LHCN-M2 (cell line): ENCODE measurements at places on chromosomes 13 and 19. TPM values are rescaled to one million over a fixed set of nuclear protein-coding genes. Genes with fewer than 3 reads are reported as not detected.

Gene SPACA4
- total RNA-seq = not detected in 2 replicates

Gene GJB6
- not detected in 2 replicates for total RNA-seq

DNA sequence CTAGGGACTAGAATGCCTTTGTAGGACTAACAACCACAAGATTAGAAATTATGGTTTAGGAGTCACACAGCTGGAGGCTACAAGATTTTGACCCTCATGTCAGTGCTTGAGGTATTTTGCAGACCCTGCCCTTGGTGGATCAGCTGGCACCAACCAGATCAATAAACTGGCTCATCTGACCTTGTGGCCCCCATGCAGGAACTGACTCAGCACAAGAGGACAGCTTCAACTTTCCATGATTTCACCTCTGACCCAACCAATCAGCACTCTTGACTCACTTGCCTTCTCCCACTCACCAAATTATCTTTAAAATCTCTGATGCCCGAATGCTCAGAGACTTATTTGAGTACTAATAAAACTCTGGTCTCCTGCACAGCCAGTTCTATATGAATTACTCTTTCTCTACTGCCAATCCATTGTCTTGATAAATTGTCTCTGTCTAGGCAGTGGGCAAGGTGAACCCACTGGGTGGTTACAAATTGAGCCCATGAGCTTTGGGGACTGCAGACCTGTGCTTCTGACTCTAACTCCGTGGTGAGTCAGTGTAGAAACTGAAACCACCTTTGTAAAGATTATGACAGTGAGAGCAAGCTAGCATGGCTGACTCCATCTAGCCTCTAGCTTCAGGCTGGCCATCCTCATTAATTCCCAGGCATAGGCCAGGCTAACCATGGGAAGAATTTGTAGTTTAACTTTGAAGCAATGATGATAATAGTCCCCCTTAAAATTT is 33.9 kb upstream of the CEACAM8 start:
- DNase-seq = no peak

GRCh38 chr19:13833330-13834243 is 38.3 kb downstream of the ZSWIM4 start:
- peak; percentile 73 for DNase-seq

- DNase-seq = no peak
Measured at GRCh38 chr13:104466016-104466415, 1399.8 kb upstream of the SLC10A2 start.

GRCh38 chr13:112643759-112644459 is 45.9 kb upstream of the ATP11A start:
- DNase-seq = no peak

- no peak for DNase-seq
Measured at GRCh38 chr13:29934531-29935308, 84.3 kb upstream of the UBL3 start.

DNA sequence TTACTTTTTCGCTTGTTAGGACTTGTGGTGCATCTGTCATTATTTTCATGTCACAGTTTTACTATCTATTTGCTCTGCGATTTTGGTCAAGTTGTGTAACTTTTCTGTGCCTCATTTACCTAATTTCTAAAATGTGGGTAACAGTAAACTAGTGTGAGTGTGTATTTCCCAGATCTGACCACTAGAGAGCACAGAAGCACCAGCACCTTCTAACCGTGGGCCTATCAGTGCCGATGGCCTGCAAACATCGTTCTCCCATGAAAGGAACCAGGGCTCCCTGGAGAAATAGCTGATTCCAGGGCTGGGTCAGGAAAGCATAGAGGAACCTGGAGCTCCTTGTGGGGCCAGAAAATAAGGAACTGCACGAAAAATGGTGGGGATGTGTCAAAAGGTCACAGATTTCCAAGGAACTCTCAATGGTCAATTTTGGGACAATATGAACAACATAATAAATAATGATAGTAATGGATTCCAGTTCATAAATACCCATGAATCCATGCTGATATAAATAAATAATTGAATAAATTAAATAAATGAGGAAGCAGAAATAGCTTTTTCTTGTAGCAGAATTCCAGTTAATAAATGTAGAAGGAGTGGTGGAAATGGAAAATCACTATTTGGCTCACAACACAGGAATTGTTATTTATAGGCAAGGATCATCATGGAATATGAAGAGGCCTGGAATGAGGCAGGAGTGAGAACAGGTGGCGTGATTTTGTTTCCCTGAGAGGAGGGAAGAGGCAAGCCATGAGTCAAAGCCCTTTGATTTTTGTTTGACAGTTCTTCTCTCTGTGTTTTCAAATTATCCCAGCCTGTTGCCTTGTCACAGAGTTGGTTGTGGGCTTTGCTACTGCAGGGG is 31.1 kb downstream of the CEACAM8 start:
- peak; percentile 27 for DNase-seq

DNA sequence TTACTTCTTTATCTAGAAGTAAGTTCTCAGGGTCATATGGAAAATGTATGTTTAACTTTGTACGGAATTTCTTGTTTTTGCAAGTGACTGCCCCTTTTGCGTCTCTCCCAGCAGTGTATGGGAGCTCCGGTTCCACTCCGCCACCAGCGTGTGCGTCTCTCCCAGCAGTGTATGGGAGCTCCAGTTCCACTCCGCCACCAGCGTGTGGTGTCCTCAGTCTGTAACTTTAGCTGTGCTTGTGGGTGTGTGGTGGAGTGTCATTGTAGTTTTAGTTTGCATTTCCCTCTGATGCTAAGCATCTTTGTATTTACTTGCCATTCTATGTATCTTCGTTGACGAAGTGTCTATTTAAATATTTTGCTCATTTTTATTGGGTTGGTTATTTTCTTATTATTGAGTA is 2.4 kb downstream of the CUL4A start:
- DNase-seq = no peak

DNA sequence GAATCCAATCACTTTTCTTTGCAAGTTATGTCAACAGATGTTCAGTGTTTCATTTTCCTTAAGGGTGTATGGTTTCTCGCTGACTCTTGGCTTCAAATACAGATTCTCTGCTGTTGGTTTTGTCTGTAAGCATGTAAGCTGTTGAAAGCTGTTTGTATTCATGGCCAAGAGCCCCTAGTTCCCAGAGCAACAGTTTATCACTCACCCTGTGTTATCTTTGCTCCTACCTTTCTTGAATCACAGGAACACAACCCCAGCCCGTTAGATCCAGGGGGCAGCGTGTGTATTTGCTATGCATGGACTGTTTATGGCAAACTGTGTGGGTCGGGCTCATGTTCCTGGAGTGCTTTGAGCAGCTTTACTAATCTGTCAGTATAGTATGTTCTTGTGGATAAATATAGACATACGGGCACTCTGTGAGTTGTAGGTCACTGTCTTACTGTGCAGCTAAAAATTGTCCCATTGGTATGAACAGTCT is 28.9 kb downstream of the FRY start:
- no peak for DNase-seq

DNA sequence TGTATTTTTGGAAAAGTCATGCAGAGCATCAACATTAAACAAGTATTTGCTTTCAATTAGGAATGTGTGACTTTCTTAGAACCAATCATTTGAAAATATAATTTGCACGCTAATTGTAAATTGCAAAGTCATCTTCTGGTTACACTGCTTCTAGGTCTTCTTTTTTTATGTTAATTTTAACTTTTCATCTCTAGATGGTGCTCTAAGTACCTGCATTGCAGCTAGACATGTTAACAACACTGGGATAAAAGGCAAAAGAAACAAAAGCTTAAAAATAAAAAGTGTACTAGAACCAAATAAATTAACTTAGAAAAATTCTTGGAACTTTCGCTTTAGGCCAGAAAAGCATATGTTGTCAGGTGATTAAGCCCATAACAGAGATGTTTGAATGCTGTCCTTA is 2758.2 kb downstream of the PCDH9 start:
- peak; percentile 33 for DNase-seq

DNA sequence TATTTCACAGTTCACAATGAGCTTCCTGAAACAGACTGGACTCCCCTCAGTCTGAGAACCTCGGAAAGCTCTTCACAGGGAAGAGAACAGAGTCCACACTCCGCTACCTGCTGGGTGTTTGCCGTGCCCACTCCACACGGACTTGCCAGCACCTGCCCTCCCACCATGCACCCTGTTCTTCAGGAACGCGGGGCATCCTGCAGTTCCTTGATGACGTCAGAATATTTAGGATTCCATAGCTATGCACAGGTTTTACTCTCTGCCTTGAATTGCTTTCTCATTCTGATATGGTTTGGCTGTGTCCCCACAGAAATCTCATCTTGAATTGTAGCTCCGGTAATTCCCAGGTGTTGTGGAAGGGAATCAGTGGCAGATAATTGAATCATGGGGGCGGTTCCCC is 74.4 kb upstream of the FARP1 start:
- DNase-seq = no peak

DNA sequence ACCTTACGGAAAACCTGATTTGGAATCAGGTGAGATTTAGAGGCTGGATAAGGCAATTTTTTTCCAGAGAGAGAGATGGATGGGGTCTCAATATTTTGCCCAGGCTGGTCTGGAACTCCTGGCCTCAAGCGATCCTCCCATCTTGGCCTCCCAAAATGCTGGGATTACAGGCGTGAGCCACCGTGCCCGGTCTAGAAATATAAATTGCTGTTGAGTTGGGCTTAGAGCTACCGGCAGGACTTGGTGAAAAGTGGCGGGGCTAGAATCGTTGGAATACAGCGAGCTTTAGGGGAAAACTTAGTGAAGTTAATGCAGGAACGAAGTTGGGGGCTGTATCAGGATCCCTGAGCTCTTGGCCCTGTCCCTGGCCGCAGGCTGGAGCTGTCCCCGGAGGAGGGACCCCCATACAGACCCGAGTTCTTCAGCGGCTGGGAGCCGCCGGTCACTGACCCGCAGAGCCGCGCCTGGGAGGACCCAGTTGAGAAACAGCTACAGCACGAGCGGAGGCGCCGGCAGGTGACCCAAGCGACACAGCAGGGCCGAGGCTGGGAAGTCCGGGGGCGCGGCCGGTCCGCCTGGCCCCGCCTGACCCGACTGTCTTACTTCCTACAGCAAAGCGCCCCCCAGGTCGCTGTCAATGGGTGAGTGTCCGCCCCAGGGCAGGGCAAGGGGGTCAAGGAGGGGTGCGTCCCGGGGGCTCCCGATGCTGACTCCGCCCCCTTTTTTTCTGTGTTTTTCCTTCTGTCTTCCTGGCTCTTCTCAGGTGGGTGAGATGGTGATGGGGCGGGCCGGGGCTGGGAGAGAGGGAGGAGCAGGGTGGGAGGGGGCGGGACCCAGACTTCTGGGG is 7.6 kb downstream of the EPS8L1 start:
- DNase-seq = no peak
